ENCODE measurements at places on chromosomes 1 and 21.

DNA sequence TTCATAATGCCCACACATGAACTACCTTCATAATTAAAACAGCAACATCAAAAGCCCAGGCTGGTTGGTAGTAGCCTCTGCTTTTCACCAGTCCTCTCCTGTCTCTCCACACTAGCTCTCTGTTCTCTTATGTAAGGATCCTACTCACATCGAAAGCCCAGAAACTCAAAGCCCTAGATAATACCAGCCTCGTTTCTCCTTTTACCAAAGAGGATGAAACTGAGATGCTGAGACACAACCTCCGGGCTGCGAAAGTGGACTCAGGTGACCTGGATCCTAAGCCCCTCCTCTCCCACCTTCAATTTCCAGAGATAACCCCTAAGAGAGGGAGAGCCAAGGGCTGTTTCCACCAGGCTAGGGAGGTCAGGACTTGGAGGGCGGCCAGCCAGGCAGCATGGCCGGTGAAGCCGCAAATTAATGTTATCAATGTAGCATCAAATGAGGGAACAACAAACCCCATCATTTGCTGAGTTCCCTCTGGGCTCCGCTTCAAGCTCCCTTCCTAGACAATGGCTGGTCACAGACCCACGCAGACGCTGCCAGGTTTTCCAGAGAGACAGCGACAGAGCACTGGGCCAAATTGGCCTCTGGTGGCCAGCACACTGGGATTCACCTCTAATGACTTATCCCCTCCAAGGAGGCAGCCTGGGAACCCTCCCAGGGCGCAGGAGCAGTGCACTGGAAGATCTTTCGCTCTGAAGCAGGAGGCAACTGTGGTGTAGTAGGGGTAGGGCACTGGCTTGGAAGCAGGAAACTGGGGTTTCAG lies 20.7 kb upstream of the STMN1 start:
- no peak for DNase-seq

DNA sequence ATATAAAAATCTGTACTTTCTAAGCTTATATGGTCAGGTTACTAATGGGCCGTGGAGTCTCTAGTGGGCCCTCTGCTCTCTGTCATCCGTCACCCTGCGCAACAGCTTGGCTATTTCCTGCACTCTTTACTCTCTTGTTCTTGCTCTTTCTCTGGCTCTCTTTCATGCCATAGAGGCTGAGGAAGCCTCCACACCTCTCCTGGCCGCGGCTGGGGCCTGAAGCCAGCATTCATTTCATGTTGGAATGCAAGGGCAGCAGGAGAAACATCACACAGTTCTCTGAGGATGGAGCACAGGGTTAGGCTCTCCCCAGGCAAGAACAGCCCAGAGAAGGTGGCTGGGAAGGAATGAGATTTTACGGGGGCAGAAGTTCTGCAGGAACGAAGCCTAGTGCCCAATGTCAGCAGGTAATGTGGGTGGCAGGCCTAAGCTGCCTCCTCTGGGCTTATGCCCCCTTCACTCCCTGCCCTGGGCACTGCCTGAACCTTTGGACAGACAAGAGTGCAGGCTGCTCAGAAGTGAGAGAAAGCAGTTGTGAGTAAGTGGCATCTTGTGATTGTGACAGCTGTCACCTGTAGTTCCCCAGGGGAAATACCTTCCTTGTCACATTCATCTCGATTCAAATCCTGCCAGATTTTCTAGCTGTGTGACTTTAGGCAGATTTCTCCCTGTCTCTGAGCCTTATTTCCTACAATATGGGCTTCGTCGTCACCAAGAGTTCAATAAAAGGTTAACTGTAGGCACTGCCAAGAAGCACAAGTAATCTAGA lies 3.6 kb upstream of the FHAD1 start:
- no peak for DNase-seq

DNA sequence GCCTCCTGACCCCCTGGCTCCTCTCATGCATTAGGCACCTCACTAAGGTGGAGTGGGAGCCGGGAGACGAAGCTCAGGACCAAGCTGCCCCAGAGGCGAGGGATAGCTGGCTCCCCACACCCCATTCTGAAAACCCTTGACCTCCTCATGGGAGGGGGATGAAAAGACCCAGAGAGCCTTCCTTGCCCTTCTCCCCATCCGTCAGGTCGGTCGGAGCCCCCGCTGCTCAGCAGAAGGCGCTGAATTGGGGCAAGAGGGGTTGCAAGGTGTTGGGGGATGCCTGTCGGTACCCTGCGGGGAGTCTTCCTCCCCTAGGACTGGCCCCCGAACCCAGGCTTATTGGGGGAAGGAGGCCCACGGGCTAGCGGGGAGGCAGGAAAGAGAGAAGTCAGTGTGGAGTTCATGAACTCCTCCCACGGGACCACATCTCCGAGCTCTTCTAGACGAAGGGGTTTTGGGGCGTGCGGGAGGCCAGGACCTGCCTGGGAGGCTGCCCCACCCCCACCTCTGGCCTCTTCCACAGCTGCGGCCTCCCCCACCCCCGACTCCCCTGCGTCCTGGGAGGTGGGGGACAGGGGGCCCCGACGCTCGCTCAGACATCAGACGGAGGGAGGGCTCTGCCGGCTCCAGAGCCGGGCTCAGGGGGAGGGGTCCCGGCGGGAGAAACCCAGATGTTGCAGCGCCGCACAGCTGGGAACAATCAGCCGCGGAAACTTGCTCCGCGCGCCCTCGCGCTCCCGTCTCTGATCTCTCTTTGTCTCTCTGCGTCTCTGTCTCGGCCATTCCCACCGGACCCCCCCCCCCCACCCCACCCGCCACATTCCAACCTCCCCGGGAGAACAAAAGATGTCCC lies 719 bp downstream of the MFAP2 start:
- DNase-seq = no peak

DNA sequence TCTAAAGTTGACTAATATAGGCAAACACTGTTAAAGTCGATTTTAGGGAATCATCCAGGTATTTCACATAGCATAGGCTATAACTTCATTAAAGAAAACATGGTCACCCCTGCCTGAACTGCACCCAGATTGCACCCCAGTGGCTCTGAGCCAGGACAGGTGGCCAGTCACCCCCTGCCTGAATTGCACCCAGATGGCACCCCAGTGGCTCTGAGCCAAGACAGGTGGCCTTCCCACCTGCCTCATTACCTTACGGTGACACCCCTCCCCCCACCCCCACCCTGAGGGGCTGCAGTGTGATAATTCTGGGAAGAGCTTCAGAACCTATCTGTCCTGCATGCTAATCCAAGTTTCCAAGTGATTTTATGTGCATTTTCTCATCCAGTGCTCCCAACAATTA lies 78.9 kb downstream of the DSCAM start:
- DNase-seq = no peak

DNA sequence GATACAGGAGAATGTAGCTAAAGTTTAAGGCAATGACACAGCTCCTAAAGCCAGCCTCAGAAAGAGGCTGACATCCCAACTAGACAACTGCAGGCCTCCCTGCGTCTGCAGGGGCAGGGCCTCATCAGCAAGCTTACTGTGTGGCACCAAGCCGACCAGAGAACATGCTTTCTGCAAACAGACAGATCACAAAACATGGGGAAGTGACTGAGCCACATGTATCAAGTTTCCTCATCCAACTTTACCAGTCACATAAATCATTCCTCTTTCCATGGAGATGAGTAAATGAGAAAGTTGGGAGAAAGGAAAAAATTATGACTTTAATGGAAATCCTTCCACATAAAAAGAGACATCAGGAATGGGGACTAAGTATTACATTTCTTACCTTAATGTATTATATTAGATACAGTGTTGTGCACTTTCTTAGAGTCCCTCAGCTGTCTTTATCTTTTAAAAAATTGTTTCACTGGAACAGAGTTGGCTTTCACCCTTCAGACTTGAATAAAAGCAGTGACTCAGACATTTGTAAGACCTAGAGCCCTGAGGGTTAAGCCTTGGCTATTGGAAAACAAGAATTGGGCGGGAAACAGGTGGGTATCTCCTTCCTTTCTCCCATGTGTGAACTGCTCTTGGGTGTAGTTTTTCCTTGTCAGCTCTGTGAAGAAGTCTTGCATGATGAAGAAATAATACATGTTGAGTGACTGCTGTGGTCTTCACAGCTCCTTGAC lies 305.7 kb upstream of the SNX7 start:
- DNase-seq = no peak

GRCh38 chr1:65027666-65028358 lies 61.5 kb upstream of the JAK1 start:
- no peak for DNase-seq

GRCh38 chr1:208068407-208068806 lies 157.5 kb upstream of the CD34 start:
- DNase-seq = no peak

DNA sequence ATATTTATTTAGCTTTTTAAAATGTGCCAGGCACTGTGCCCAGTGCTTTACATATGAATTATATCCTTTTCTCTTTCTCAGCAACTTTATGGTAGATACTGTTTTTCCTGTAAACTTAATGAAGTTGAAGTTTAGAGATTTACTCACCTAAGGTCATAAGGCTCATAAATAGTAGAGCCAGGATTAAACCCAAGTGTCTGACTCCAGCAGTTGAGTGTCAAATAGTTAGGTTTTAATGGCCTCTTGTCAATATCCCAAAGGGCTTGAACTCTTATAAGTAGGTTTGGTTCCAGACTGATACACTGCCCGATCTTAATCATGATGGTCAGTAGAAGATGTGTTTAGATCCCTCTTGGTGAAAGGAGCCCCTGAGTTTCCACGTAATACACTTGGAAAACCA lies 37.8 kb downstream of the RABGAP1L start:
- no peak for DNase-seq

GRCh38 chr1:24745711-24746413 lies 615 bp downstream of the CLIC4 start:
- peak; percentile 44 for DNase-seq

DNA sequence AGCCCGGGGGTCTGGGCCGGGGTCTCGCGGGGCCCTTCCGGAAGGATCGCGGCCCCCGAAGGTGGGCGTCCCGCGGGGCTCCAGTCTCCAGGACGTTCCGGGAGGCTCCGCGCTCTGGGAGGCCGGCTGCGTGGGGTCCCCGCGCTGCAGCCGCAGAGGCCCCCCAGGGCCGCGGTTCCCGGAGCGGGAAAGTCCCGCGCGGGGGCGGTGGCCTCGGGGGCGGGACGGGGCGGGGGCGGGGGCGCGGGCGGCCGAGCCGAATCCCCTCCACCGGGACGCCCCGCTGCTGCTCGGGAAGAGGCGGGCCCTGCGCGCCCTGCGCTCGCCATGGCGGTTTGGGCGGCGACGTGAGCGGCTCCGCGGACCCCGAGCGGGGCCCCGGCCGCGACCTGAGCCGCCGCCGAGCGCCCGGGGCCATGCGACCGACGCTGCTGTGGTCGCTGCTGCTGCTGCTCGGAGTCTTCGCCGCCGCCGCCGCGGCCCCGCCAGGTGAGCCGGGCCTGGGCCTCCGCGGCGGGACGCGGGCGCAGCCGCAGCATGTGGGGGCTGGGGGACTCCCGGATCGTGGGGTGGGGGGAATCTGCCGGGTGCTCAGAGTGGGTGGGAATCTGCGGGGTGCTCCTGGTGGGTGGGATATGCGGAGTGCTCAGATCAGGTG lies at the start of gene IFNGR2:
Gene IFNGR2, plus strand, starts transcription at position 286 of the 658 bp plus-strand sequence. Its CDS starts 131 bp downstream, at position 417.
- peak; percentile 86 for DNase-seq

GRCh38 chr1:161089938-161090337 lies 580 bp upstream of the NECTIN4 start:
- no peak for DNase-seq

GRCh38 chr21:19553919-19554615 lies 1150.5 kb upstream of the TMPRSS15 start:
- DNase-seq = no peak

- DNase-seq = no peak
Observed at GRCh38 chr1:212485913-212486618, 53.3 kb downstream of the NENF start.

- no peak for DNase-seq
Observed at GRCh38 chr1:167371030-167371429, 147.3 kb downstream of the CD247 start.

- no peak for DNase-seq
Observed at GRCh38 chr1:200374569-200375295, 35.1 kb downstream of the ZNF281 start.

DNA sequence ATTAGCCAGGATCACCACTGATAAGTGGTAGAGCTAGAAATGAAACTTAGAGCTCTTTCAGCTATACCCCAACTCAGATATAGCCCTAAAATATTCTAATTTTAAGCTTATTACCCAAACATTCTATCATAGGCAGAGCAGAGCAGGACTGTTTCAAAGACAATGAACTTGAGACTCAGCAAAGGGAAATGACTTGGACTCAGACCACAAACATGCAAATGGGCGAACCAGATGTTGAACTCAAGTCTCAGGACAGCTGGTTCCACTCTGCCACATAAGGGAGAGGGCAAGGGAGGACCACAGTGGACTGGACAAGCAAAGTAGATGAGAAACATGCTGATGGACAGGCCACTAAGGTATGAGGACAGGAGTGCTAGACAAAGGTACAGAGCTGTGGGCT lies 315.3 kb downstream of the OMA1 start:
- no peak for DNase-seq

DNA sequence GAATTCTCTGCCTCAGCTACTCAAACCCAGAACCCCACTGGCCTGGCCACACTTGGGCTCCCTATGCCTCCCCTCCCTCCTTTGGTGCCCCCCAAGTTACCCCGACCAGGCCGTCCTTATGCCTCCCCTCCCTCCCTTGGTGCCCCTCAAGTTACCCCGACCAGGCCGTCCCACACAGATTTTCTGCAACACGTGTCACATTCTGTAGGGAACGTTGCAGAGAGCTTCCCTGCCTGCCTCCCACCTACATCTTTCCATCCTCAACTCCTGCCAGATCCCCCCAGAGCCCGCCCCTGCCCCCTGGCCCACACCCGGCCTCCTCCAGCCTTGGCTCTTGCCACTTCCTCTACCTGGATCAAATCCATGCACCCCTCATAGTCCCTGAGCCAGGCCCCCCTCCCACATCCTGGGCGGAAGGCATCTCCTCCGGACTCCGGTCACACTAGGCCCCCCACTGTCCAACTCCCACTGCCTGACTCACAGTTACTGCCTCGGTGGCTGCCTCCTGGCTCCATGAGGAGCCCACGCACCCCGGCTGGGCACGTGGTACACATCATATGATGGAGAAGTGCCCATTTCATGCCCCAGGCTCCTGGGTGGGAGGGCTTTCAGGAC lies 41.2 kb downstream of the KCNAB2 start:
- no peak for DNase-seq

DNA sequence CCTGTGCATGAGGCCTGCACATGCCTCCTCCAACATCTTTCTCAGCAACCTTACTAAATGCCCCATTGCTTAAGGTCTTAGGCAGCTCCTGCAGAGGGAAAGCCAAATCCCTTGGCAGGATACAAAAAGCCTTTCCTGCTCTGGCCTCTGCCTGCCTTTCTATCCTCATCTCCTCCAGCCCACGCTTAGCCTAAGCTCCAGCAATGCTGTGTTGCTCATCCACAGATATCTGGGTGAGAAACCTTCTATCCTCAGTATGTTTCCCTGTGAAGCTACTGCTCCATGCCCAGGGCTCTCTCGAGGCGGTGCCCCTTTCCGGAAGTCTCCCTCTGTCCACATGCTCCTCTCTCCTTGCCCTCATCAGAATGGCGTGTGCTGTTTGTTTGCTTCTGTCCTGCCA lies 37.0 kb upstream of the CCSAP start:
- DNase-seq = no peak

GRCh38 chr1:14298806-14299205 lies 299.7 kb upstream of the KAZN start:
- DNase-seq = no peak

Measured in GM20000 (cell line).